NCI-H2107 (cell line): ENCODE measurements at places on chromosomes 11 and 22.

GRCh38 chr11:130118165-130118564 lies 41.4 kb upstream of the ST14 start:
- no peak for DNase-seq

- no peak for DNase-seq
Measured at GRCh38 chr11:126290887-126291286, 8.0 kb downstream of the TIRAP start.

- DNase-seq = no peak
Measured at GRCh38 chr11:116104498-116105174, 600.4 kb upstream of the CADM1 start.

DNA sequence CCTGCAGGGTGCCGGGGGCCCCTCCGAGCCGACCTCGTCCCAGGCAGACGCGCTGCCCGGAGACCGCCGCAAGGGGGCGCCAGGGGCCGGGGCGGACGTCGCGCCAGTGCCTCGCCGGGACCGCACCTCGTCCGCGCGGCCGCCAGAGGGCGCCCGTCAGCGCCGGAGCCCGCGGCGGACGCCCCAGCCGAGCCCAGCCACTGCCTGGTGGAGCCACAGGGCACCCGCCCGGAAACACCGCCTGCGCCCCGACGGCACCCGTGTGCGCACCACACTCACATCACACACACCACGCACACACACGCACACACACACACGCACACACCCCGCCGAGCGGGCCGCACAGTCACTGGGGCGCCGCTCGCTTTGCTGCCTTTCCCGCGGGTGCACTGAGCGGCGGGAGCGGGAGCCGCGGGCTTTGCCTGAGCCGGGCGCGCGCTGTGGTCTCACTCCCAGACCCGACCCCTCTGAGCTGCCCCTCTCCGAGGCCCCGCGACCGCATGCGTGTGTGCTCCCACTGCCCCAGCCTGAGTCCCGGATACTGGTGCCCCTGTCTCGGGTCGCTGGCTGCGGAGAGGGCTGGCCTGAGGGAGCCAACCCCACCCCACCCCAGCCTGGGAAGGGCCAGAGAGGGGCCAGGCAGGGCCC lies 449.3 kb downstream of the OPCML start:
- no peak for DNase-seq

- DNase-seq = no peak
Measured at GRCh38 chr11:1815311-1815710, 19.5 kb upstream of the SYT8 start.

DNA sequence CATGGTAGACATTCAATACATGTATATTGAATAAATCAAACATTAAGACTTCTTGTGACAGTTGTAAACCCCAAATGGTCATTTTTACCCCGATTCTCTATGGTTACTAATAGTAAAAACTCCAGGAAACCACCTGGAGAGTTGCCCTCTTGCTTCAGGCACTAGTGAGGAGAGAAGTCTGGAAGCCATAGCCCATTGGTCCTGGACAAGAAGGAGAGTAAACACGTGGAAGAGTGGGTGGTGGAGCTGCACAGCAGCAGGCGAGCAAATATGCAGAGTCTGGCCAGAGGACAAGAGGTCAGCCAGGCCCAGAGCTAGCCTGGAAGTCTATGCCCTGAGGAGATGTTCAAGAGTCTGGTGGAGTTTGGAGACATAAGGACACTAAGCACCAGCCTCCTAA lies 17.7 kb downstream of the DCHS1 start:
- DNase-seq = no peak

DNA sequence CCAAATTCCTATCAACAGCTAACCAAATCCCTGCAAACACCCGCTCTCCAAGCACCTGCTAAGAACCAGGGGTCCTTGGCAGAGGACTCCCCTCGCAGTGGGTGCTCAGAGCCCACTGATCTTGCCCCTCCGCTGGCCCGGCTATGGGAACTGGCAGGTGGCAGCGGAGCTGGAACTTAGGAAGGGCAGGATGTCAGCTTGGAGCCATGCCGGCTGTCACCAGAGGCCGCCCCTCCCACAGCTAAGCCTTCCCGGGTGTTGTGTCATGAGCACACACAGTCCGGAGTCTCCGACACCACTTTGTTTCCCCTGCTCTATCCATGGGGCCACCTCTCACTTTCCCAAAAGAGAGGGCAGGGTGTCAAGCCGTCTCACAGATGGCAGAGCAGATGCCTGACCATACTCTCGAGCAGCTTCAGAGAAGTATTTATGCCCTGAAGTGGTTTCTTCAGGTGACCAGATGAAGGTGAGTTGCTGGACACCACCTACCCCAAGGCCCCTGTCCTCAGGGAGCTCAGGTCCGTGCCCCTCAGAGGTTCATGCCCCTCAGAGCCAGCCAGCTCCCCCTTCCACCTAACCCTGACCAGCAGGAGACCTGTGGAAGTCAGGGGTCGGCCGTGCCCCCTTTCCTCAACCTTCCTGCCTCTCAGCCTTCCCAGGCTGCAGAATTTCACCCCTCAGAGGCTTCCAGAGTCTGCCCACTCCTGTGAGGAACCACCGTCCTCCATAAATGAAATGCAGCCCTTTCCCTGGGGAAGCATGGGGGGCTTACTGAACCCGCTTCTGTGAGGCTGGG lies 545.7 kb upstream of the B3GAT1 start:
- DNase-seq = no peak

- DNase-seq = no peak
Measured at GRCh38 chr11:114167771-114168448, 108.4 kb downstream of the ZBTB16 start.

- no peak for DNase-seq
Measured at GRCh38 chr11:28833169-28833568, 725.0 kb downstream of the METTL15 start.

GRCh38 chr11:22780952-22781593 lies 48.5 kb downstream of the SVIP start:
- DNase-seq = no peak
